Calu3 (cell line): ENCODE measurements at places on chromosomes 2 and 18.

DNA sequence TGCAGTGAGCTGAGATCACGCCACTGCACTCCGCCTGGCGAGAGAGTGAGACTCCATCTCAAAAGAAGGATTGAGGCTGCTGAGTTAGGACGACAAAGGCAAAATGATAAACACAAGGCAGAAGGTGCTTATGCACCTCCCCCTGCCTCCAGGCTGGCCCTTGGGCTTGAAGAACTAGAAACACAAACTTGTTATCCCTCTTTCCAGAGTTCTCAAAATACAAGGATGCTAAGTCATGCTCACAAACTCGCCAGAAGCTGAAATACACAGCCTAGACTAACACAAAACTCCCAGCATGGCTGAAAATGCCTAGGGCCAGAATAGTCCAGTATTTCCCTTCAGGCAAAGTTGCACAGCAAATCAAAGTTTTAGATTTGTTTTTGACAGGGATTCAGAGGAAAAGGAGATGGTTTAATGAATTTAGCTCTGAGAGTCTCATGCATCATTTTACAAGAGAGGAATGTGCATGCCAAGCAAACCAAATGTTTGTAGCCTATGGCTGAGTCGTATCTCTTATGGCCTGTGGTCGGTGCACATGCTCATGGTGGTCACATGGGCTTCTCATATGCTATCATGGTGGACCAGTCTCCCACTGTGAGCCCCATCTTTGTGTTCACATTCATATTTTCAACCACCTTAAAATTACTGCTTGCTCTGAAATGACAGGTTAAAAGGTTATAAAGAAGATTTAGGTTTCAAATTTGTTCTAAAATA lies 16.2 kb upstream of the MREG start:
- no peak for DNase-seq

DNA sequence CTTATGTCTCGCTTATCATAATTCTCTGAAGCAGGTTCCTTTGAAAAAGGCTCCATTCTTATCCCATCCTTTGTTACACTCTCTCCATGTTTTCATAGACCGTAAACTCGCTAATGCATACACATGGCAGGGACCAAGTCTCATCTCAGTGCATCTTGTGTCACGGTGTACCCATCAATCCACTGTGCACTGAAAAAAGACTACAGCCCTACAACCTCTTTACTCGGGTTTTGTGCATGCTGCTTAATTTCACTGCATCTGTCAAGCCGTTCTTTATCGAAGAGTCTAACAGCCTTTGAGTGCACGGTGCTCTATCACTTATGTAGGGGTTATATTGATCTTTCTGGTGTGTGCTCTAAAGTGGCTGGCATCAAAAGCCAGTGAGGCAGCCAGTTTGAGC lies 302.9 kb upstream of the ERBB4 start:
- DNase-seq = no peak

- DNase-seq = no peak
These were observed 134.0 kb downstream of the RAB3GAP1 start for GRCh38 chr2:135186054-135186453.

DNA sequence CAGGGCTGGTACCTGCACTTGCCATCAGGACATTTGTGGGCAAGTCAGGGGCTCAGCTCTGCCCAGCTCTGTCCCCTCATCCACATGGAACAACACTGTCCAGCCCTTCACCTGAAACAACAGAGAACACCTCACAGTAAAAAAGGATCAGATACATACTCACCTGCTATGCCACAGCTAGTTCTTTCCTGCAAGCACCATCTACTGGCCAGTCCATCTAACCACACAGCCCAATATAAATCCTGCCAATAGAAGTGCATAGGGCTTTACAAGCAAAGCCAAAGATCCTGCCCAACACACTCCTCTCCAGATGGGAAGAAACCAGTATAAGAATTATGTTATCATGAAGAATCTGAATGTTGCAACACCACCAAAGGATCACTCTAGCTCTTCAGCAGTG lies 52.2 kb upstream of the GALNT13 start:
- DNase-seq = no peak

DNA sequence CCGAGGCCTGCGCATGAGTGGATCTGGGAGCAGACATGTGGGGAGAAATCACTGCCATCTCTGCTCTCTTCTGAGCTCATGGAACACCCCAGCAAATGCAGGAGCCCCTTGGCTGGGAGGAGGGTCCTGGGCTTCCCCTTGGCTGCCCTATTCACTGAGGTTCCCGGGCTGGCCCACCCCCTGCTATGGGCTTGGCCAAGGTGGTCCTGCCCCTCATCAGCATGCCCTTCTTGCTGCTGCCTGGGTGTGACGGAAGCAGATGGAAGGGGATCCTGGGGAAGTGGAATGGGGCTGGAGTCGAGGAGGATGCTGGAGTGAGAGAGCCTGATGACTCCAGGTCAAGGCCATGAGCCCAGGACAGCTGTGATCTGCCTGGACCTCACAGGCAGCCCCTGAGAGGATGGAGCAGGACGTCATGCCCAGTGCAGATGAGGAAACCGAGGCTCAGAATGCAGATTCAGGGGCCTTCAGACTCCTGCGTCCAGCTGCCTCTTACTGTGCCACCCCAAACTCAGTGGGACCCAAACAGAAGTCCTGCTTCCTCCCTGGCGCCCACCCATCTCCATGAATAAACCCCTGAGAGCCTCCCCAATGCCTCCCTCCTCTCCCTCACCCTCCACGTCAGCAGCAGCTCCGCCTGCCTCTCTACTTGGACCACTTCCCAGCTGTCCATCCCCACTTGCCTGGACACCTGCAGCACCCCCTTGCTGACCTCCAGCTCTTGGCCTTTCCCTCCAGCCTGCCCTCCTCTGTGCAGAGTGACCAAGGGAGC lies 4.0 kb downstream of the SNED1 start:
- DNase-seq = no peak

GRCh38 chr2:11346023-11346482 lies 1.6 kb upstream of the ROCK2 start:
- DNase-seq = no peak

GRCh38 chr18:62524440-62525200 lies 1.8 kb downstream of the ZCCHC2 start:
- DNase-seq = peak; percentile 46

GRCh38 chr2:70552501-70553333 lies 909 bp downstream of the TGFA start:
- peak; percentile 54 for DNase-seq
